ENCODE measurements at places on chromosomes 3 and 15.

GRCh38 chr3:41915353-41915752 is 46.5 kb downstream of the ULK4 start:
- no peak for DNase-seq

- DNase-seq, result no peak
Measured at GRCh38 chr3:23421811-23422516, 218.8 kb downstream of the UBE2E2 start.

DNA sequence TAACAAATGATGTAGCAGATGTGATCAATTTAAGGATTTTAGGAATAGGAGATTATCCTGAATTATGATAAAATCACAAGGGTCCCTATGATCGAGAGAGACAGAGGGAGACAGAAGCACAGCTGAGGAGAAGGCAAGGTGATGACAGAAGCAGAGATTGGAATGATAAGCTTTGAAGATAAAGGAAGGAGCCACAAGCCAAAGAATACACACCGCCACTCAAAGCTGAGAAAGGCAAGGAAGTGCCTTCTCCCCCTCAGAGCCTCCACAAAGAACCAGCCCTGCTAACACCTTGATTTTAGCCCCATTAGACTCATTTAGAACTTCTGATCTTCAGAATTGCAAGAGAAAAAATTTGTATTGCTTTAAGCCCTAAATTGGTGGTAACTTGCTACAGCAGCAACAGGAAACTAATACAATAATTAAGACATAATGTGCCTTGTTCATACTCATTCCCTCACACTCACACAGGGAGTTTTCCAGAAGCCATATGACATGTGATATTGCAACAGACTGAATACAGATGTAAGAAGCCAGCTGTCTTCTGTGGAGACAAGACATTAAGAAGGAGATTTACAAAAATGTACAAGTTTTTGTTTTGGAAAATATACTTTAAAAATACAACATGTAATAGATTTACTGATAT is 38.2 kb downstream of the TRANK1 start:
- DNase-seq, result peak; percentile 66

GRCh38 chr15:90790561-90790960 is 73.4 kb downstream of the BLM start:
- no peak for DNase-seq

DNA sequence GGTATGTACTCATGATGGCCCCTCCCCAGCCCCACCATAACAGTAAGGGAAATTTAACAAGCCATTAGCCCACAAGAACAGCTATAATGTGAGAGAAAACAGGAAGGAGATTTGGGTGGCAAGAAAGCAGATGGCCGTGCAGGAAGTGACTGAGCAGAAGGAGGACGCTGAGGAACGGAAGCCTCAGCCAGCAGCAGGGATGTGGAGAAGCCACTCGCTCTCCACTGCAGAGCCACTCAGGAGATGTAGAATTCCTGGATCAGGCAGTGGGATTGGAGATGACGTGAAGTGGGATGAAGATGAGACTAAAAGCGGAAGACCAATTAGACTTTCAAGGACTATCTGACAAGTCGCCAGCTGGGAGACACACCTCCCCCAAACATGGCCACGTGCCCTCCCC is 31.2 kb downstream of the PRR23E start:
- no peak for DNase-seq

GRCh38 chr15:78955355-78955754 is 10.5 kb upstream of the CTSH start:
- no peak for DNase-seq

DNA sequence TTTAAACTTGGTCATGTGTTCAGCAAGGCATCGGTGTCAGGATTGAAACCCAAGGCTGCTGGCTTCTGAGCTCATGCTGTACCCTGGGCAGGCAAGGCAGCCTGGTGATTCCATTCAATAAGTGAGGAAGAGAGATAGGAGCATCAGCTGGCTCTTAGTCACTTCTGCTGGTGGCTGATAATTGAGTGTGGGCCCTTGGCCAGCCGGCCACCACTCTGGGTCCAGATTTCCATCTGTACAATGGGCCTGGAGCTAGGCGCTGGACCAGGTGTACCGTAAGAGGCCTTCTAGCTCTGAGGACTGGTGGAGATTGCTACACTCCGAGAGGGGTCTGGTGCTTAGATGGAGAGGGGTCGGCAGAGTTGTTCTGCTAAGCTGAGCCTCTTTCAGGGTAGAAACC is 4.3 kb downstream of the CD276 start:
- DNase-seq, result no peak

DNA sequence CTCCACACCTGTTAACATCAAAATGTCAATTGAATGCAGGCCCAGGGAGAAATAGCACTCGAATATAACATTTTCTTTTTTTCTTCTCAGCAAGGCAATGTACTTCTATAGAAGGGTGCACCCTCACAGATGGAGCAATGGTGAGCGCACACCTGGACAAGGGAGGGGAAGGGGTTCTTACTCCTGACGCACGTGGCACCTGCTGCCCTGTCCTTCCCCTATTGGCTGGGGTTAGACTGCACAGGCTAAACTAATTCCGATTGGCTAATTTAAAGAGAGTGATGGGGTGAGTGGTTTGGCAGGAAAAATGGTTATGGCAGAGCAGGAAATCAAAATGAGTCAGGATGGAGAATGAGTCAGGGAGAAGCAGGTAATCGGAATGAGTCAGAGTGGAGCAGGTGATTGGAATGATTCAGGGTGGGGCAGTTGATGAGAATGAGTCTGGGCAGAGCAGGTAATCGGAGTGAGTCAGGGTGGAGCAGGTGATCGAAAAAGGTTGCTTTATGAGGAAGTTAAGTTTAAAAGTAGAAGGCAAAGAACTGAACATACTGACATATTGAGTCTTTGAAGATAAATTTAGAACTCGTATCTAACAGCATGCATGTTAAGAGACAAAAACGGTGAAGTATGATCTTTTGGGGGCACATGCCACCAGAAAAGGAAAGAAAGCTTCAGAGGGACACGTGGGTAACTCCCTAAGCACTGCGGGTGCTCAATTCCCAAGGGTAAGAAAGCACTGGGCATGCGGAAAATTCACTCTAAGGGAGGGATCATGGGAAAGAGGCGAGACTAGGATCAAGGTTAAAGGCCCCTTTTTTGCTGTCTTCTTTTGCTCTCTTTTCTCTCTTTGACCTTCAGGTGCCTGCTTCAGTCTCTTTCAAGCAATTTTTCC is 72.9 kb upstream of the GALNT15 start:
- peak; percentile 37 for DNase-seq

DNA sequence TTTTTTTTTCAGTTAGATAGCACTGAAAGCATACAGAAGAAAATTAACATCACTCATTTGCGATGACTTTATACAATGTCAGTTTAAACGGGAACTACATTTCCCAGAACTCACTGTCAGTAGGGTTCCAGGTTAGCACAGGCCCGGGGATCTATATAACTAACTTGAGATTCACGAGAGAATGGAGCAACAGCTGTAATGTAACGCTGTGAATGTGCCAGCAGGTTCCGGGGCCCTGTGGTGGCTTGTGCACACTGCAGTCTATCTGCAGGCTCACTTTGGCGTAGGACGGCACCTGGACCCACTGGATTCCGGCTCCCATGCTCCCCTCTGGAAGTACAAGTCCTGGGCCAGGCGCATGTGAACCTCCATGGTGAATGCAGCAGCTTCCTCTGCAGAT is 19.4 kb downstream of the CCR1 start:
- no peak for DNase-seq

GRCh38 chr3:122409446-122409845 is 6.4 kb downstream of the WDR5B start:
- no peak for DNase-seq

- DNase-seq, result no peak
Measured at GRCh38 chr3:178002113-178002512, 534.1 kb upstream of the KCNMB2 start.

DNA sequence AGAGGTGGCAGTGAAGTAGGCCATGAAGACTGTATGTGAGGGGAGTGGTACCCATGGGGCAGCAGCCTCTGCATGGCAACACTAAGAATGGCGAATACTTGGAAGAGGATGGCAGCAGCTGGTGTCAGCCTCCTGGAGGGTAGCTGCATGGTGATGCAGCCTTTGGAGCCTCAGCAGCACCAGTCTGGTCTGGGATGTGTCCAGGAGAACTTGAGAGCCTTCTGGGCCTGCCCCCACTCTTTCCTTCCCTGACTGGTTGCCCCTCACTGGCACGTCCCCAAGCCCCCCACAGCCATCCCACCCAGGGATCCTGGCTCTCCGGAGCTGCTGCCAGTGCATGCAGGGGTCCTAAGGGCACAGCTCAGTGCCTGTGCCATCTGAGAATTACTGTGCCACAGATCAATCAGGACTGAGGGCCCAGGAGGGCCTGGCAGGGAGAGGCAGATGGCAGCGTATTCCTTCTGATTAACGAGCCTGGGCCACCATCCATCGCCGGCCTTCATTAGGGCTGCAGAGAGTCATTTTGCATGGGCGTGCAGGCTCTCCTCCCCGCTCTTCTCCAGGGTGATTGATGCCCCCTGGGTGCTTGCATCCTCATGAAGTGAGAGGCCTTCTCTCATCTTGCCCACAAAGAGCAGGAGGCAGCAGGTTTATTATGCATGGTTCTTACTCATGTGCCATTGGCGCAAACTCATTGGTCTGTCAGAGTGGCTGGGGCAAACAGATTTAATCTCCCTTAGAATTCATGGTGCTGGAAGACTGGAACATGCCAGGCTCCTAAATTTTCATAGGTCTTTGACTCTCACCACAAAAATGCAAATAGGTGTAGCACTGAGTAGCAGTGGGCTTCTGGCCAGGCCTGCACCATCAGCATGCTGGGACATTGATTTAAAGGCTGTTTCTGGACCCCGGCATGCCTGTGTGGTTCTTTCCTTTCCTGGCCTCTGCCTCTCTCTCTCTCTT is 116.8 kb downstream of the EPHB1 start:
- DNase-seq, result no peak

DNA sequence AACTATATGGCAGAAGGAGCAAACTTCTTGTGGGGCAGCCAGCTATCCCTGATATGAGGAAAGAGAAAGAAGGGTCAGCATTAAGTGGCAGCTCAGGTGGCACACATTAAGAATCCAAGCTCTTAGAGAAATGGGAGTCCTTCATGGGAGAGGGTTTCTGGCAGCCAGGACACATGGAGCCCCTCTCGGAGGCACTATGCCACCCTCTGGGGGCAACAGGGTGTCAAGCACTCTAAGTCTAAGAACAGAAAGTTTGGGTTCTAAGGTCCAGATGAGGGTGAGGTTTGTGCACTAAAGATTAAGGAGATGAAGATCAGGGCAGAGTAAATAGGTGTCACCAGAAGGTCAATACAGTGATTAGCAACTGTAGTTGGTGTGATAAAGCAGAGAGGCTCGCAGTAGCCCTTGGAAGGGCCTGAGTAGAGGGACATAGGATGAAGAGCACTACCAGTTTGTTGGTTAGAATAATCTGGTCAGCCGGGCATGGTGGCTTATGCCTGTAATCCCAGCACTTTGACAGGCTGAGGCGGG is 89.3 kb downstream of the ST6GAL1 start:
- peak; percentile 50 for DNase-seq

DNA sequence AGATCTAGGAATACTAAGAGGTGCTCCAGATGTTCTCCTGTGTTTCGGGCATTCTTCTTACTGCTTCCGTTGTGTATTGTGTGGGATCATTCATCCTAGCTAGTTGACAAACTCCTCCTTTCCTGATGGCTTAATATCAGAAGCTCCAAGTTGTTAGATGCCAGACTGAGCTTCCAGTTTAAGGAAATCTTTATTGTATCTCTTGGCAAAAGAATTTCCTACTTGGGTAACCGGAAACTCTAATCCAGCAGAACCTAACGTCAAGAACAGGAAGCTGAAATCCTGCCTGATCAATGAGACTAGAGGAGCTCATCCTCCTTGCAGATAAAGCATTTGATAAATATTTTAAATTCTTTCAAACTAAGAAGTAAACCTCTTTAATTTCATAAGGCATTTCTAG is 27.7 kb upstream of the MYH15 start:
- no peak for DNase-seq

- no peak for DNase-seq
Measured at GRCh38 chr3:66144568-66145407, 76.0 kb upstream of the SLC25A26 start.

DNA sequence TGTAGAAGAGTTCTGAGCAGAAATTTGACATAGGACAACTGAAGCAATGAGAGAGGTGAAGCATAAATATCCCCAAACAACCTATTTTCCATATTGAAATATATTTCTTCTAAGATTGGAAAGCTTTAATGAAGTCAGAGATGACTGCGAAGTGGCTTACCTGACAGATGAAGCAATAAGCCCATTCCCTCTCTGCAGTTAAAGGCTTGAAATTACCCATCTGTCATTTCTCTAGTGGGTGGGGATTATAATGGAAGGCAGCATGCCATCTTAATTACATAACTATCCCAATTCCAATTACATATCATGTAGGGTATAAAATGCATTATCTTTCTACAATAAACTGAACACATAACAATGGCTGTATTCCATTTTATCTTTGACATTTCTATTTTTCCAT is 1070.5 kb downstream of the SI start:
- DNase-seq, result no peak

DNA sequence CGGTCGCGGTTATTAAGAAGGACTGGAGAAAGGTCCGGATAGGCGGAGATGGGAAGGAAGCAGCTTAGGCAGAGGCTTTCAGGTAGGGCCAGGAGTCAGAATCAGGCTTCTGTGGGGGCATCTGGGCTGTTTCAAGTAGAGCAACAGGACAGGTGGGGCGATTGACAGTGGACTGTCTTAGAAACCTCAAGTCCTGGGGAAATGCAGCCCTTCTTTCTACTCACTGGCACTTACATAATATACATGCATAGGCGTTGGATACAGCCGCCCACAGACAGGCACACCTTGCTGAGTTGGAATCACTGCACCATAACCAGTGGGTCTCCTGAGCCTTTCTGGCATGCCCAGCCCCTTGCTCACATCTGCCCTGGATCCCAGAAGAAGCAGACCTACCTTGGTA is 730 bp downstream of the MYD88 start:
- DNase-seq, result no peak

DNA sequence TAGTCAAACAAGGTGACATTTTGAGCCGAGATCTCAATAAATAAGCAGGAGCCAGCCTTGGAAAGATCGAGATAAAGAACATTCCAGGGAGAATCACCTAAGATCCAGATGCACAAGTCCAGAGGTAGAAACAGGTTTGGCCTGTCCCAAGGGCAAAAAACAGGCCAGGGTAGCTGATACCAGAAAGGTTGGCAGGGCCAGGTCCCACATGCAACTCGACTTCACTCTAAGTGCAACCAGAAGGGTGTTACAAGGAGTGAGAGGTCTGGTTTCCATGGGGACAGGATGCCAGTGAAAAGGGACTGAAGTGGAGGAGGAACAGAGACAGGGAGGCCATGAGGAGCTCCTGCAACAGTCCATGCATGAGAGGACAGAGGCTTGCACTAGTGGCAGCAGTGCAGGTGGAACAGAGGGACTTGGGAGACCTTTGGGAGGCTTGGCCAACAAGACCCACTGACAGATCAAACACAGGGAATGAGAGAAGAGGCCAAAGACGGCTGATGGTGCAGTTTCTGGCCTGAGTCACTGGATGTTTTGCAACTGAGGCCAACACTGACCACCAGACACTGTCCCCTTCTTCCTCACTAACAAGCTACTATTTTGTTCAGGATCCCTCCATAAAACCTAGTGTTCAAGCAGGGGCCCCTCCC is 5.2 kb downstream of the TPRA1 start:
- DNase-seq, result no peak

GRCh38 chr3:38604246-38604645 is 45.2 kb downstream of the SCN5A start:
- no peak for DNase-seq
